ENCODE measurements at places on chromosomes 4 and X.

DNA sequence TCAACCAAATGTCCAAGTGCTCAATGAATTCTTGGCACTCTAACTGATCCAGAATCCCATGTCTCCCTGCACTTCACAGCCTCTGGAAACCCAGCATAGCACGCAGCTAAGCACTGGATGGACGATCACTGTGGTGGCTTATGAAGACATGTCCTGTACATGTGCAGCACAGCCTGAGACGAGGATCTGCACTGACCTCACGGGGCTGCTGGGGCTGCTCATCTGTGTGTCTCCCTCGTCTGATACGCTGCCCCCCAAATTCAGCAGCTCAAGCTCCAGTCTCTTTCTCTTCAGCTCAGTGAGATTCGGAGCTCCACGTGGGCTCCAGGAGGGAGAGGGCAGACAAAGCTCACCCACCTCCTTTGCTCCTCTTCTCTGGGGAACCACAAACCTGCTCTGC, 126.9 kb downstream of the CPZ start:
- ATAC-seq = no peak

DNA sequence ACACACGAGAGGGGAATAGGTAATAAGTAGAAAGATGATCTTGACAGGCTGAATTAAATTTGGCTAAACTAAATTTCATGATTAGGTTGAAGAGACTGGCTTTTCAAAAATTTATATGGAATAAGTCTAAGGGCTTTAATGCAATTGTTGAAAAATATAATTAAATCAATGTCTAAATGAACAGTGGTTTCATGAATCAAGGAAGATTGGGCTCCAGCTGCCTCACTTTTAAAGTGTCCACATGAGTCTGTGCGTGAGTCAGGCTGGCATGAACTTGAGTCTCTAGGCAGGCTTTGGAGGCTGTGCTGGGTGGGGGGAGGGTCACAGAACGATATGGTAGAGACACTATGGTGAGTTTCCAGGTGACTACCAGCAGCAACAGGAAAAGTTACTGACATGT, 111.9 kb downstream of the SORBS2 start:
- ATAC-seq = no peak

GRCh38 chr4:48667148-48667547, 112.9 kb downstream of the FRYL start:
- ATAC-seq = no peak

DNA sequence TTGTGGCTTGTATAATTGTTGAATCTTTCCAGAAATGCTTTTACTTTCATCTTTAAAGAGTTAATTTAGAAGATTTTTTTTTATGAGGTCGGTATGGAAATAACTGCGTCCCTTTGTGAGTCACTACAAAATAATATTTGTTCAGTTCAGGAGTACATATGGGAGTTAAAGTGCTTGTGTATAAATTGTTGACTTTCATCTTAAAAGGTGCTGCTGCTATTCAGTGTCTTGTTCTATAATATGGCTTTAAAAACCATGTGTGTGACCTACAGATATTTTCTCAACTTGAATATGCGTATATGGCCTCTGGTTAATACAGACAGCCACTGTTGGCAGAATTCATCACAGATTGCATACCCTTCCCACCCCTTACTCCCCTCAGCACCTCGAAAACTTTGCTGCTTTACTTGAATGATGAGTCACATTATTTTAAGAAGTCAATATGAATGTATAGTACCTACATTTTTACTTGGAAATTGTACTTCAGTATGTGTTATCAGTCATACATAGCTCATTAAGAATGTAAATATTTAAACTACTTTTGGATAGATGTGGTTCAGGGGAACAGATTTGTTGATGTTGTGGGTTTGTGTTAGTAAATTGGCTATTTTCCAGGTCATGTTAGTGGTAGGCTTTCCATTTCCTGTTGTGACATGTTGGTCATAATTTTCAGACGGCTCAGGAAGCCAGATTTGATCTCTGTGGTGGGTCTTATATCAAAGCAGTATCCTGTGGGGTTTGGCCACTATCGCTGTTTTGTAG, 1.5 kb downstream of the CLCN3 start:
- peak; percentile 40 for ATAC-seq

GRCh38 chrX:134191281-134191680, 45.7 kb upstream of the CCDC160 start:
- ATAC-seq = no peak

- no peak for ATAC-seq
These were observed 454.7 kb downstream of the IL15 start for GRCh38 chr4:142091085-142091513.

GRCh38 chr4:4659871-4660651, 118.2 kb upstream of the STX18 start:
- ATAC-seq = no peak

GRCh38 chr4:73251384-73251783, 7.2 kb downstream of the ANKRD17 start:
- ATAC-seq = no peak

GRCh38 chr4:60897415-60897814, 302.7 kb upstream of the ADGRL3 start:
- ATAC-seq = no peak

GRCh38 chrX:19372170-19372546, 28.4 kb downstream of the PDHA1 start:
- peak; percentile 81 for ATAC-seq

DNA sequence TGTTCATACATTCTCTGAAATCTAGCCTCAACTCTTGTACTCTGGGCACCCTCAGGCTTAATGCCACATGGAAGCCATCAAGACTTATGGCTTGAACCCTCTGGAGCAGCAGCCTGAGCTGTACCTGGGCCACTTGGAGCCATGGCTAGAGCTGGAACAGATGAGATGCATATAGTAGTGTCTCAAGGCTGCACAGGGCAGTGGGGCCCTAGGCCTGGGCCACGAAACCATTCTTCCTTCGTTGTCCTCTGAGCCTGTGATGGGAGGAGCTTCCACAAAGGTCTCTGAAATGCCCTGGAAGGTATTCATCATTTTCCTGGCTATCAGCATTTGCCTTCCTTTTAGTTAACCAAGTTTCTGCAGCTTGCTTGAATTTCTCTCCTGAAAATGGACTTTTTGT, 1427.2 kb upstream of the PCDH10 start:
- no peak for ATAC-seq

- no peak for ATAC-seq
These were observed 359.9 kb upstream of the CNKSR2 start for GRCh38 chrX:21014326-21014725.

- no peak for ATAC-seq
These were observed 155.8 kb downstream of the PPP3CA start for GRCh38 chr4:101191302-101192098.

- ATAC-seq = no peak
These were observed 408.2 kb downstream of the SMARCA1 start for GRCh38 chrX:129115104-129115503.

DNA sequence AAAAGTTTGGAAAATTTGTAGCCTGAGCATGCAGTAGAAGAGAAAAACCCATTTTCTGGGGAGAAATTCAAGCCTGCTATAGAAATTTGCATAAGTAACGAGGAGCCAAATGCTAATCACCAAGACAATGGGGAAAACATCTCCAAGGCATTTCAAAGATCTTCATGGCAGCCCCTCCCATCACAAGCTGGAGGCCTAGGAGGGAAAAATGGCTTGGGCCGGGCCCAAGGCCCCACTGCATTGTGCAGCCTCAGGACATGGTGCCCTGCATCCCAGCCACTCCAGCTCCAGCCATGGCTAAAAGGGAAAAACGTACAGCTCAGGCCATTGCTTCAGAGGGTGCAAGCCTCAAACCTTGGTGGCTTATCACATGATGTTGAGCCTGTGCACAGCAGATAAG, 87.7 kb downstream of the SHROOM4 start:
- ATAC-seq = no peak

DNA sequence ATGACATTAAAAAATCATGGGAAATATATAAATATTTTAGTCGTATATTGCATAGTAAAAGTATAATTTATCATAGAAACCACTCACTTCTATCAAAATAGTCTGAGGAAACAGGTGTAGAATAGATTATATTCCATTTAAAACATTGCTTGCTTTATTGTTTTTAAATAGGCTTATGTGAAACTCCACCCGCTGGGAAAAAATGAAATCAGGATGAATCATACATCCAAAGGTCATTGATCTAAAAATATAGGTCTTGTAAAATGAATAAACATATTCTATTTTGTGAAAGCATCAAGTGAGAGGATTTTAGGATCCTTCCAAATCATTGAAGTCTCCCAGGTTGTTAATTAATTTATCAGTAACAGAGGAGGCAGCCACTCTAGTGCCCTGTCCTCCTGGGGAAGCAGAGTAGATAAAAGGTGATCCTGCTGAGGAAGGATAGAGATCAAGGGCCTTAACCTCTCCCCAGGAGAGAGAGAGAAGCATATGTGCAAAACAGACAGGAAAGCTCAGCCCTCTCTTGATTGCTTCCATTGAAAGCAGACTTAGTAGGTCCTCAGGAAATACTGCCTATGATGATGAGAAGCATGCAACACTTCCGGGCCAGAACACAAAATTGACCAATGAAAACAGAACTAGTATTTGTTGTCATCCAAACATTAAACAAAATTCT, 96.8 kb upstream of the MAP9 start:
- no peak for ATAC-seq

DNA sequence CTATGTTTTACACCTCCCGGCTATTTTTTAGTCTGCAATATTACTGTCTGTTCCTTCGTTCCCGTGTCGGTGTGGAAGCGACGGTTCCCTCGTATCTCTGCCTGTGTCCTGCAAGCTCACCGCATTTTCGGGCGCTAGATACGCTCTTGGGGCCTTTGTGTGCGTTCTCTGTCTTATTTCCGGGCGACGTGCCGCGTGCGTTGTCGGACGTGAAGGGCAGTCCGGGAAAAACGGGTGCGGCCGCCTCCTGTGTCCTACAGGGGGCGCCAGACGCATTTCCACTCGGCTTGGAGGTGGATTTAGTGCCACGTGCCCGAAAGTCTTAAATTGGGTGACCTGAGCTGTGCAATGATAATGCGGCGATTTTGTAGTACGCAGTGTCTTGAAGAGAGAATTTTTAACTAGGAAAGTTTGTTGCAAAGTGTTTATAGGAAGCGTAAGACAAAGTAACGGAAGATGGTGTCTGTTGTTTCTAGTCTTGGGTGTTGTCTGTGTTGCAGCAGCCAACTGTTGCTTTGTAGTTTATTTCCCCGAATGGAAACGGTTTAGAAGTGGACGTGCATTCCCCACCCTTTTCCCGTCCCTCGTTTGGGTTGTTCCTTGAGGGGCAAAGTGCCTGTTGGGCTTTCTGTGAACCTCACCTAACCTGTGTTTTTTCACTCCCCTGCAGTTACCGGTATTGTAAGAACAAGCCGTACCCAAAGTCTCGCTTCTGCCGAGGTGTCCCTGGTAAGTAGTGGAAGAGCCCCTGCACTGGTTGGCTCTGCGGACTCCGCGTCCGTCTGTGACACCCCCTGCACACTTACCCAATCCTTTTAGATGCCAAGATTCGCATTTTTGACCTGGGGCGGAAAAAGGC, 720 bp downstream of the RPL10 start:
- ATAC-seq = peak; percentile 18

DNA sequence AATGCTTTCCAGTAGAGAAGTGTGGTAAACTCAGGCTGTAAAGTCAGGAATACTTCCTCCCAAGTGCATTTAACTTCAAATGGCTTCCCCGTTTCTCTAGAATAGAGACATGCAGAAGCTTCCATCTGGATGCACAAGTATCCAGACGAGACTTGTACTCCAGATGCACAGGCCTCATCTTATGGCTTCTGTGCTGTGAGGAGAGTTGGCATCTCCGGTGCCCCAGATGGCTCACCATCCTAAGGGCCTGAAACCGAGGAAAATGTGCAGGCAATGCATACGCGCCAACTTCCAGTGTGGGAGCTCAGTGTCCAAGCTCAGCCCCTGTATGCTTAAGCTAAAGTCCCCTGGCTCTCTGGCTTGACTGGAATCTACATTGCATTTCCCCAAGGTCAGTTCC, 184.0 kb upstream of the TBL1X start:
- ATAC-seq = no peak

- no peak for ATAC-seq
These were observed 130.5 kb downstream of the CPEB2 start for GRCh38 chr4:15132739-15133138.
